Transverse colon (tissue), 4 donors: ENCODE measurements at places on chromosomes 3 and 15.

DNA sequence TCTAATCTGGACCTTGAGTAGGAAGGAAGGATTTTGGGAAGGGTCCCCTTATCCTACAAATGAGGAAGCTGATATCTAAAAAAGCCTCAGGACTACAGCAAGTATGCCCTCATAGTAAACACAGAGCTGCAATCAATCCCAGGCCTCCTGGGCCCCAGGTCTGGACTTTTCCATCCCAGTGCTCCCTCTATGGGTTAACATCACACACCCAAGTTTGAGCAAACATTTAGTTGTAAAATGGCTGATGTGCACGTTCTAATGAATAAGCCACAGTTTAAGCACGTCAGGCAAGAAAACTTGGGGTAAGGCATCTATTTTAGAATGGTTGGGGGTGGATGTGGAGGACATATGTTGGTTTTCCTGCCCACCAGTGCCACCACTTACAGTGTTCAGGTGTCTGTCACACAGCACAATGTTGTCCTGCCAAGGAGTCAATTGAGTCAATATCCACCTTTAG, 44.3 kb upstream of the UBE2E1 start:
- DNase-seq = peak; percentile 59

DNA sequence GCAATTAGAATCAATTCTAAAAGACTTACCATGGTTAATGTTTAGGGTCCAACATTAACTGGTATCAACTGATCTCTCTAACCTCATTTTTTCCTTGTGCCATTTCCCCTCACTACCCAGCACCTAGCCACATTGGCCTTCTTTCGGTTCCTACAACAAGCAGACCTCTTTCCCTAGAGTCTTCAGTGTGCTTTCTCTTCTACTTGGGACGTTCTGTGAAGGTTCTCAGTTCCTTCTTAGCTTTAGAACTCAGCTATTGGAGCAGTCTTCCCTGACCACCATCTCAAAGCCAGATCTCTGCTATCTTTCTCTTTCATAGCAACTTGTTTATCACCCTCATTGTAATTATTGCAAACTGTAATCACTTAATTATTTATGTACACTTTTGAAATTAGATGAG, 31.5 kb upstream of the MINDY4B start:
- DNase-seq = no peak

GRCh38 chr3:62500556-62501288, 127.4 kb upstream of the FEZF2 start:
- DNase-seq = no peak

DNA sequence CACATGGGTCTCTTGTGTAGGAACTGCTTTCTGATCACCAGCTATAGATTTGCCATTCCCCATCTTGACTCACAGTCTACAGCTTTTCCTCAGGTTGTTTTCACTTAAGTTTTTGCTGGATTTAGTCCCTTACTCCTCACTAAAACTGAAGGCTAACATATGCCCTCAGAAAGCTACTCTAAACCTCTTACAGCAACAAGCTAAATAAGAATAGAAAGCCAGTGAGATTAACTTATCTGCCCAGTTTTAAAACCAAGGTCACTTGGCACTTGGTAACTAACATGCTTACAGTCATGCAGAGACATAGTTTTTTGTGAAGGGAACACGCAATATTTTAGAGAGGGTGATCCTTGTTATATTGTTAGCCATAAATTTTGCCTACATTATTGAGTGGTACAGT, at the start of gene GUCA1C:
Gene GUCA1C (minus strand): TSS at position 180 of the 400 bp plus-strand sequence. CDS start 117 bp downstream, at position 63.
- no peak for DNase-seq

- DNase-seq = no peak
Observed at GRCh38 chr3:98540346-98540745, 8.6 kb downstream of the GPR15 start.

GRCh38 chr3:16817197-16817596, 67.6 kb upstream of the PLCL2 start:
- no peak for DNase-seq

DNA sequence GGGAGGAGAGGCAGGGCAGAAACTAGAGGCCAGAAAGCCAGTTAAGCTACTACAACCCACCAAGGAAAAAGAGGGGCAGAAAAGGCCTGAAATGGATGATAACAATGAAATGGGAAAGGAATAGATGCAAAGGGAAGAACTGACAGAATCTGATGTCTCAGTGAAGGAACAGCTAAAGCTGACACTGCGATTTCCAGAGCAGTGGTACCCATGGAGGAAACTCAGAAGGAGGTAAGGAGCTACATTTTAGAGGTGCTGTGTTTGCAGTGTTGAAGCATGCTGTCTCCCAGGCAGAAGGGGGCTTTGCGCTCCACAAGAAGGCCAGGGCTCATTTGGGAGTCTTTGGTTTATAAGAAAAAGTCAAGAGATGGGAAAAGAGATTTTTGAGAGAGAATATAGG, 38.0 kb downstream of the ZBTB38 start:
- no peak for DNase-seq

- no peak for DNase-seq
Observed at GRCh38 chr3:31369637-31370379, 162.9 kb upstream of the STT3B start.

GRCh38 chr3:59473636-59474035, 423.8 kb upstream of the CFAP20DC start:
- no peak for DNase-seq

DNA sequence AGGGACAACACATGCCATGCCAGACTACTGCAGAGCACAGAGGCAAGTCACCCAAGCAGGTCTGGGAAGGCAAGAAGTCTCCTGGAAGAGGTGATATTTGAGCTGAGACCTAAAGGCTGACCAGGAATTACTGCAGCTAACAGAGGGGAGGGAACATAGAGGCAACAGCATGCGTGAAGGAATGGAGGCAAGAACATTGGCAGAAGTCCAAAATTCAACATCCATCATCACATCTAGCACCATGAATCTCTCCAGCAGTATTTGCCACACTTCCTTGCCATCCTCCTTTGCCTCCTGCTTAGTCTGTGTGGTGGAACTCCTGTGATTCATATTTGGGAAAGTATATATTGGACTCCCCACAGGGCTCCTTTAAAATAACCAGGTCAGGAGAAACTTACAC, 870 bp upstream of the TSEN2 start:
- DNase-seq = no peak

DNA sequence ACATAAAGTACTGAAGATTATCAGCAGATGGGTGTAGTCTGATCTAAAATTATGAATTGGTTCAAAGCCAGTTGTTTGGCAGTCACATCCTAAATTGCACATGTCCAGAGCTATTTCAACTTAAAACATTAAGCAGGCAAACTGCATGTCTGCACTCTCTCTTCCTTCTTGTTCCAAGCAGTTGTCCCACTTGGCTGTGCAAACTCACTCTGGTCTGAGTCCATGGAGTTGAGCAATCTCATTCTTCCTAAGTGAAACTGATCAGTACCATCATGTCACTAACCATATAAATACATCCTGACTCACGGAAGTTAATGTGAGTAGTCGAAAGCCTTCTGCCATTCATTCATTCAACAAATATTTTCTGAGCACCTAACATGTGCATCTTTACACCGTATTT, 353.0 kb downstream of the ROBO1 start:
- DNase-seq = peak; percentile 17

DNA sequence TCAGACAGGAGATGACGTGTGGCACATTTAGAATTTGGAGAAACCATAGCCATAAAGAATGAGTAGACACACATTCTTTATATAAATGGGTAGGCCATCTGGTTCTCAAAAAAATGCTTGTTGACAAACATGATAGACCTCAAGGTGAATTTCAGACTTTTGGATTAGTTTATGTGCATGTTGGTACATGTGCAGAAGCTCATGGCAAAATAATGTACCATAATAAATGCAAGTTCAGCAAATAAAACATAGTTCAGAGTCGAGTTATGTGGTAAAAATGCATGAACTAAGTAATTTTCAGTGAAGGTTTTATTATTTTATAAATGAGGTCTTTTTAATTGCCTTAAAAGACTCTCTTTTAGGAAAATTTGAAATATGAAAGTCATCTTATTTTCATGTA, 24.6 kb downstream of the EEFSEC start:
- no peak for DNase-seq

DNA sequence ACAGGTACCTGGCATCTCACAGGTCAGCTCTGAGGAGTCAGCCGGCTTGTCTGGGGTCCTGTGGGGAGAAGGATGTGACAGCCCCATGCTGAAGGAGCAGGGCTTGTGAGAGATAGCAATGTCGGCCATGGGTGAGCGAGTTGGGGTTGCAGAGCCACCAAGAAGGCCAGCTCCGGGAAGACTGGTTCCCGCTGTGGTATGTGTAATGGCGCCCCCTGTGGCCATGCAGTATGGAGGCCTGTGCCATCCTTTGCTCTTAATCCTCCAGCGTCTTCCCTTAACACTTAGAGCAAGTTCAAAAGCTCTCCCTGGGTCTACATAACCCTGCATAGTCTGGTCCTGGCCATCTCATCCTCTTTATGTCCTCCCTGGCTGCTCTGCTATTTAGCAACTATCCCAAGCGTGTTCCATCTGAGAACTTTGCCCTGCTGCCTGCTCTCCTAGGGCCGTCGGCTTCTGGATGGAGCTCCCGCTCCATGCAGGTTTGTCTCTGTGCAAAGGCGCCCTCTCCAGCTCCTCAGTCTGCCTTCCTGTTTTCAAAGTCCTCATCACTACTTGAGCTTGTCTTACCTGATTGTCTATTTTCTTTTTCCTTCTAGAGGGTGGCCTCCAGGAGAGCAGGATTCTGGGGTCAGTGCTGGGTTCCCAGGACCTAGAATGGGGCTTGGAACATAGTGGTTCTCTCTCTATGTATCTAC, 40.8 kb upstream of the IQCF6 start:
- DNase-seq = no peak
